ENCODE measurements at places on chromosomes 5 and 9.

DNA sequence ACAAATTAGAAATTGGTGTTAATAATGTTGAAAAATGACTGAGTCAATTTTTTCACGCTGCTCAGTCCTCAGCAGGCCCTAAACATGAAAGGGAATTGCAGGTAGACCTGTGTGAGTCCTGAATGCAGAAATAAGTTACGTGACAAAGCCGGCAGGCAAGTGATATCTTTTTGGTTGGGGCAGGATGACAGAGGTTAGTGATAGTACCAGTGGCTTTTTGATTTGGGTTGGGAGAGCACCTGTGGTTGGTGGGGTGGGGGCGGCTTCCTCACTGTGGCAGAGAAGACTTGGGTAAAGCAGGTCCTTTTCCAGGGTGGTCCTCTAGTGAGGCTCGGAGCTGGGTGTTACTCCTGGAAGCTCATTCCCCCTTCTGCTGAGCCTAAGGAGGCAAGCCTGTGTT is 164.7 kb downstream of the TMEM167A start:
- ATAC-seq: no peak

GRCh38 chr9:34651876-34652601 is at the start of gene IL11RA:
IL11RA (plus strand) TSS chr9:34652185; CDS start chr9:34655218, 3,033 bp downstream.
- peak; percentile 40 for ATAC-seq

DNA sequence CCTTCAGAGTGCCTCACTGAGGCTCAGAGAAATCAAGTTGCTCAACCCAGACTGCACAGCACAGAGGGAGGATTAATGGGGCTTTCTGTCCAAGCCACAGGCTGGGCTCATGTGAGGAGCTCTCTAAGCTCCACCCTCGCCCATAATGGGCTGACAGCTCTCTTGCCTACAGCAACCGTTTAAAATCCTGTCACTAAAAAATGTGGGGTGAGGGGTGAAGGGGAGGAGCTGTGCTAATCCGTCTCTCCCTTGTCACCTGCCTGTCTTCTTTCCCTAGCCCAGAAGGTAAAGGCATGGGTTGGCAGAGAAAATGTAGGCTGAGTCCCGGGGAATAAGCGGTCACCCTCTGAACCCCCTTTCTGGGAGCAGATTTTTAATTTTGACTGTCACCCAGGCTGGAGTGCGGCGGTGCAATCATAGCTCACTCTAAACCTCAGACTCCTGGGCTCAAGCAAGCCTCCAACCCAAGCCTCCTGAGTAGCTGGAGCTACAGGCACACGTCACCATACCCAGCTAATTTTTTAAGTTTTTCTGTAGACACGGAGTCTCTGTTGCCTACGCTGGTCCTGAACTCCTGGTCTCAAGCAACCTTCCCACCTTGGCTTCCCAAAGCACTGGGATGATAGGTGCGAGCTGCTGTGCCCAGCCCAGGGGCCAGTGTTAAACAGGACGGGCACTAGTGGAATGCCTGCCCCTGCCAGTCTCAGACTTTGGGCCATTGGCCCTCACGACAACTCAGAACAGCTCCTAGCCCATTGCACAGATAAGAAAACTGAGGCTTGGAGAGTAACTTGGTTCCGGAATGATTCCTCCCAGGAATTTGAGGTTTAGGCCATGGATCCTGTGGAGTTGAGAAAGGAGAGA is 89.5 kb downstream of the LMX1B start:
- ATAC-seq: no peak

- no peak for ATAC-seq
These were observed 146.4 kb downstream of the GRIA1 start for GRCh38 chr5:153636670-153637451.

- ATAC-seq: no peak
These were observed 6.6 kb upstream of the FAT2 start for GRCh38 chr5:151597749-151598148.

- no peak for ATAC-seq
These were observed 25.2 kb upstream of the CNOT6 start for GRCh38 chr5:180468732-180469585.

DNA sequence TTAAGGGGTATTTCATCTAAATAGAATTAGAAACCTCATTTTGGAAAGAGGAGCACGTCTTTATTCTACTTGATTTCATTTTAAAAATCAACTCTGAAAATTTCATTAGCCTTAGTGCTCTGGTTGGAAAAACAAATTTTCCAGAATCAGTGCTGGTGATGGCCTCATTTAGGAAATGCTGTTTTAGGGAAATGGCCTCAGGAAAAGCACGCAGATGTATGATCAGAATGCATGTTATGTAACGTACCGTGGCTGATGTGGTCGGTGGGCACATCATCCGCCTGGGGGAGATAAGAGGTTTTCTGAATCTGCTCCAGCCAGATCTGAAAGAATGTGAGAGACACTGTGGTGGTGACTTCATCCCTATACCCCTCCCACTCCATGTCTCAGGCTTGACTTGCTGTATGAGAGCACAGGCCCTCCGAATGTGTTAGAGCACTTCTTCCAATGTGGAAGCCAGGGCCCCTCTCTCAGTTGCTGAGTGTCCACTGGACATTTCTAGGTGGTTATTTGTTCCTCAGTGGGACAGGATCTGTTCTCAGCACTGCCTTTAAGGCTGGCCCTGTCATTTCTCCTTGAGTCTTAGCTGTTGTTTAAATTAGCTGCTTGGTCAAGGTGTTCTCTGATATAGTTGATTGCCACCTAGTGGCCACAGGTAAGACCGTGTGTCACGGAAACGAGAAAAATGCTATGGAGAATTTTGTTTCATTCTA is 96.5 kb downstream of the ARHGAP26 start:
- peak; percentile 66 for ATAC-seq

DNA sequence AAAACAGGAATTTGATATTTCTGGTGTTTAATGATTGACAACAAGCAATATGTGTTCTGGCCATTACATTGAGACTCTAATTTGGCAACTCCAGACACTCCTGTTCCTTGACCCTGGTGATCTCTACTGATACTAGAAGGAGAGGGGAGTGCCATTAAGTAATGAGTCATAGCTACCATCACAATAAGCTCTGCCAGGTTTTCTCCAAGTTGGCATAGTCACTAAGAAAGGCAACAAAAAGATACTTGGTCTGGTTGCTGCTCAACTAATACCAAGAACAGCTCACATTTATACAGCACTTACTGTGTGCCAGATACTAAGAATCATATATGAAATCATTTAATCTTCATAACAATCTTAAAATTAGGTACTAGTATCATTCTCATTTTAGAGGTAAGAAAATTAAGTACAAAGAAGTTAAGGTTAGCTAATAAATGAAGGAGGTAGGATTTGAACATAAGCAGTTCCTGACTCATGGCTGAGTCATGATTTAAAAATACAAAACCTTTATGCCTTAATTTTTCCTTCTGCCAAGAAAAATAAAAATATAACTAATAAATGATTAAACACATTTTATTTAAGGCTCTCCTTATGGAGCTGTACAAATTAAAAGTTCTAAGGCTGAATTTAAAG is 19.9 kb upstream of the PRXL2C start:
- no peak for ATAC-seq

- ATAC-seq: no peak
These were observed 5.9 kb downstream of the TEX10 start for GRCh38 chr9:100346836-100347235.

DNA sequence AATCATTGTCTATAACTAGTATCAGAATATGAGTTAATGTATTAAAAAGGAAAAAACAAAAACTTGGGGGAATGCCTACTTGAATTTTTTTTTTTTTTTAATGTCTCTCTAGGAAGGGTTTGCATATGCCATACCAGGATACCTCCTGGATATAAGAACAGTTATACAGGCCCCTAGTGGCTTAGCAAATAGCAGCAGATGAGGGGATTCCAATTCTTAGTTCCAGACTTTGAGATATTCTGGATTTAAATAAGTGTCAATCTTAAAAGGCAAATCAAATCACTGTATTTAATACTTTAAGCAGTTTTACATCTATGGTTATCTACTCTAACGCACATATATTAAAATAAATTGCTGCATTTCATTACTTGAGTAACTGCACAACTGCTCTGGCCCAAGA is 1055.5 kb upstream of the DMAC1 start:
- no peak for ATAC-seq
